ENCODE measurements at places on chromosomes 2 and 18.

DNA sequence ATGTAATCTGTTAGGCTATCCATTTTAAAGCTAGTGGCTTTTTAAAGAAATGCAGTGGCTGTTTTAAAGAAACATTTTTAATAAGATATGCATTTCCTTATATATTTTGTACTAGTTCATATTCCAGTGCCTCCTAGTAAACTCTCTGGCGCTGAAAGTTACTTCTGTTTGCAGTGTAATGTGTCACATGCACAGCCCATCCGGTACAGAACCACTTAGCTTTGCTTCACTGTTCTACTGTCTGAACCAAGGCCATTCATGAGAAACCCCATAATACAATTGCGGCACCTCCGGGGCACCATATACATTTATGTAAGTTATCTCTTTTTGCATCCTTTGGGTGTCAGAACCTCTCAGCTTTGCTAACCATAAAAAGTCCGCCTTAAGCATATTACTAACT is 114.6 kb upstream of the KCTD1 start:
- no peak for DNase-seq

DNA sequence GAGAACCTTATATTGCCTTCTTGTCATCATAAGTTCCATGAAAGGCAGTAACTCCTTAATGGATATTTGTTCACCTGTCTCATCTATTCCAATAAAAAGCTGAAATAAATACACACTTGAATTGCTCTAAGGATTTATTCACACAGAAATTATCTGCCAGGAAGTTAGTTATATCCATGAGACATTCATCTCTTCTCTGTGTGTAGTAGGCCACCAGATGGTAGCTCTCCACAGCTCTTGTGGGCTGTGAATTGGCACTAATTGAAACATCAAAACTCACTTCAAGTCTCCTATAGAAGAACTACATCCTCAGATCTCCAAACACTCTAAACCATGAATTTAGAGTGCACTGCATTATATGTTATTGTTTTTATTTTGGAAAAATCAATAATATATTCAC is 189.6 kb downstream of the DSC3 start:
- no peak for DNase-seq

- no peak for DNase-seq
These were observed 13.1 kb downstream of the STARD7 start for GRCh38 chr2:96195410-96196066.

DNA sequence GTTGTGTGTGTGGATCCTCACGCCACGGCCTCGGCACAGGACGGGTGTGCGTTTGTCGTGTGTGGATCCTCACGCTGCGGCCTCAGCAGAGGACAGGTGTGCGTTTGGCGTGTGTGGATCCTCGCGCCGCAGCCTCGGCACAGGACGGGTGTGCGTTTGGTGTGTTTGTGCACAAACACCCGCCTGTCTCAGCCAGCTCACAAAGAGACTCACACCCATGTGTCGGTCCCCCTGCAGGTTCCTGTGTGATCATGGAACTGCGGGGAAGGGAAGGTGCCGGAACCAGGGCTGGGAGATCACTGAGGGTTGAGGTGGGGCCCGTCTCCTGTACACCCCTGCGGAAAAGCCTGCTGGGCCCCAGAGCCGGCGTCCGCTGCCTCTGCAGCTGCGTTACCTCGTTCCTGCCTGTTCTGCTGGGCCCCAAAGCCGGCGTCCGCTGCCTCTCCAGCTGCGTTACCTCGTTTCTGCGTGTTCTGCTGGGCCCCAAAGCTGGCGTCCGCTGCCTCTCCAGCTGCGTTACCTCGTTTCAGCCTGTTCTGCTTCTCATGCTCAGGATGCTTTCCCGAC is 53.6 kb downstream of the CTDP1 start:
- no peak for DNase-seq

GRCh38 chr2:199727306-199727705 is 123.7 kb downstream of the FTCDNL1 start:
- DNase-seq: peak; percentile 72

DNA sequence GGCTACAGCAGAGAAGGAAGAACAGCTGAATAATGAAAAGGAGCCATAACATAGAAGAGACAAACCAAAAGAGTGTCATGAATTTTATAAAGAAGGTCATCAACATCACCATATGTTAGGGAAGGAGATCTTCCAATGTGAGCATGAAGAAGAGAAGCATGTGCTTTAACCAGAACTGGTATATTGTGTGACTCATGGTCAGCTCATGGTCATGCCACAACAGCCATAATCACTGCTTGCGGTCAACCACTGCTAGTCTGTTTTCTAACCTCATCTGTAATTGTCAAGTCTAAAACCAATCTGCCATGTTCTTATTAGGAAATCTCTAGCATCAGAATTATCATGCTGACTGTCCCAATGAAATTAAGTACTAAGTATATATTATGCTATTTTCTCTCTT is 204.1 kb upstream of the VRK2 start:
- peak; percentile 11 for DNase-seq

DNA sequence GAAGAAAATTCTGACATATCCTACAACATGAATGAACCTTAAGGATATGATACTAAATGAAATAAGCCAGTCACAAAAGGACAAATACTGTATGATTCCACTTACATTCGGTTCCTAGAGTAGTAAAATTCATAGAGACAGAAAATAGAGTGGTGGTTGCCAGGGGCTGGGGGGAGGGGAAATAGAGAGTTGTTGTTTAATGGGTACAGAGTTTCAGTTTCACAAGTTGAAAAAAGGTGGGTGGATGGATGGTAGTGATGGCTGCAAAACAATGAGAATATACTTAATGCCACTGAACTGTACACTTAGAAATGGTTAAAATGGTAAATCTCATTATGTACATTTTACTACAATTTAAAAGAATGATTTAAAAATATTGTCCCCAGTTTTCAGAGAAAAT is 53.3 kb upstream of the NFU1 start:
- no peak for DNase-seq

- peak; percentile 58 for DNase-seq
These were observed 168.2 kb downstream of the NEDD4L start for GRCh38 chr18:58212274-58212673.

GRCh38 chr2:232458661-232459418 is 2.9 kb downstream of the ALPI start:
- no peak for DNase-seq

DNA sequence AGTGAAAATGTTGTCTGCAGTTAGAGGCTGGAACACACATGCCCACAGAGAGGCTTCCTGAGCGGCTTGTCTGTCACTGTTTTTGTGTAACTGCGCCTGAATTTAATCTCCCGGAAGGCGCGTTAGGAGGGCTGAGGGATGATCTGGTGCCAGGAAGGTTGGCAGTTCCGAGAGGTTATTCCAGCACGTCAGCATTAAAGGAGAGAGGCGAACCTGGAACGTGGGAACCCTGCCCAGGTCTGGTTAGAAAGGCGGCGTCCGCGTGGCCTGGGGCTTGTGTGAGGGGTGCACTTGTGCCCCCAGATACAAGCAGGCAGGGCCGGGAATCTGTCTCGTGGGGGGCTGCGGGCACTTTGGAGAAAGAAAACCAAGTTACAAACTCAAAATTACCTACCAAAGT is 75.3 kb downstream of the NFATC1 start:
- DNase-seq: no peak

DNA sequence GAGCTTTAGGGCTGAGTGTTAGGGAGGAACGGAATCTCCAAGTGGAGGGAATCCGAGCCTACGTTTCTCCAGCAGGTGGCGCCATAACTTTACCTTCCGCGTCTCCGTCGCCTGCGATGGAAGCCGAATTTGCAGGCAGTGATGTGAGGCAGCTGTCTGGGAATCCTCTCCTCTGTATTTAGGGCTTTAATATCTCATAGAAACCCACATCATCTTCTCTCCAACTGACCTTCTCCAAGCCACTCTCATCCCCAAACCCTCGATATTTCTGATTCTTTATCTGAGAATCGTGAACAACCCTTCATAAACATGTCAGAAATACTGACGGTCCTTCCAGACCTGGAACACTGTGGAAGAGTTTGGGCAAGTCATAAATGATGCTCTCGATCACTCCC is 27.5 kb downstream of the SIX2 start:
- peak; percentile 67 for DNase-seq

DNA sequence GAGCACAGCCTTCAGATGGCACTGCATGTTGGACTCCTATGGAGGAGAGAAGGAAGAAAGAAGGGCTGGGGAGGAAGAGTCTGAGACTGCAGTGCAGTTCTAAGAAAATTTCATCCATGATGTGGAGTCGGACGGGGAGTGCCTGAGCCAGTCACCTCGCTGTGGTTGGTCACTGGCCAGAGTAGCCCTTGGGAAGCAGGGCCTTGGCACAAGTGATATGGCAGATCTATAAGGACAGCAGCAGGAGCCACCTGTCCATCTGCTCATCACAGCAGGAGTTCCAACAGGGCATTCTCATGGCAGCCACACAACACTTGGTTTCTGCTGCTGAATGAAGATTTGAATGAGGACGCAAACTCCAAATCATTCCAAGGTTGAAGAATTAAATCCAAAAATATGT is 314.8 kb downstream of the CYP26B1 start:
- DNase-seq: no peak

- DNase-seq: peak; percentile 29
These were observed 46.0 kb downstream of the SOCS6 start for GRCh38 chr18:70334728-70335329.

DNA sequence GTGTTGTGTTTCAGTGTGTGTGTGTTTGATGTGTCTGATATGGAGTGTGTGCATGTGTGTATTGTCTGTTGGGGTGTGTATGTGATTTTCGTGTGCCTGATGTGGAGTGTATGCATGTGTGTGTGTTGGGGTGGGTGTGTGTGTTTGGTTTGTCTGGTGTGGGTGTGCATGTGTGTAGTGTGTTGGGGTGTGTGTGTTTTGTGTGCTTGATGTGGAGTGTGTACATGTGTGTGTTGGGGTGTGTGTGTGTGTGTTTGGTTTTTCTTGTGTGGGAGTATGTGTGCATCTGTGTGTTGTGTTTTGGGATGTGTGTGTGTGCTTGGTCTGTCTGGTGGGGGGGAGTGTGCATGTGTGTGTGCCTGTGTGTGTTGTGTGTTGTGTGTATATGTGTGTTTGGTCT is 247.4 kb upstream of the ST6GAL2 start:
- DNase-seq: no peak

DNA sequence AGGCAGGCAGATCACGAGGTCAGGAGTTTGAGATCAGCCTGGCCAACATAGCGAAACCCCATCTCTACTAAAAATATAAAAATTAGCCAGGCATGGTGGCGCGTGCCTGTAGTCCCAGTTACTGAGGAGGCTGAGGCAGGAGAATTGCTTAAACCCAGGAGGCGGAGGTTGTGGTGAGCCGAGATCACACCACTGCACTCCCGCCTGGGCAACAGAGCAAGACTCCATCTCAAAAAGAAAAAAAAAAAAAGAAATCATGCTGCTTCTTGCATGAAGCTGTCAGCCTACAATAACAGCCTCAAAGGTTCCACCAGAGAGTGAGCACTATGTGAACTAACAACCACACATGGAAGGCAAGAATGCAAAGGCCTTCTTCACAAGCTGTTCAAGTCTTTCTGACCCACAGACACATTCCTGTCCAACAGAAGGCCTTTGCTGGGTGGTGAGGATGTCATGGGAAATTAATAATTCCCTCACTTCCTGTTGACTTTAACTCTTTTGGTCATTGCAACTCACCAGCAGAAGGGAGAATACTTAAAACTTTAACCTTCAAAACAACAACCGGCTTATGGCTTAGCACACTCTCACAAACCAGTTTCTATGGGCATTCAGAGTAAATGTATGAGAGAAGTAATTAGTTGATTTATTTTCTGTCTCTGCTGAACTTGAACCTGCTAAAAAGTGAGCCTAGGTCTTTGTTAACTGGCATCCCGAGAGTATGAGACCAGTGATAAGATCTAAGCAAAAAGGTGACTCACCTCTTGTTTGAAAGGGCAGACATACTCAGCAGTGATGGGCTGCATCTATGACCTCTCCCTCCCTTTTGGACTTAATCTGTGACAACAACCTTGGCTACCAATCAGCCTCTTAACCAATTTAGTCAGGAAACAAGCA is 11.8 kb downstream of the PLEKHM3 start:
- DNase-seq: no peak

- no peak for DNase-seq
These were observed 81.1 kb downstream of the MBOAT2 start for GRCh38 chr2:8922431-8922830.

DNA sequence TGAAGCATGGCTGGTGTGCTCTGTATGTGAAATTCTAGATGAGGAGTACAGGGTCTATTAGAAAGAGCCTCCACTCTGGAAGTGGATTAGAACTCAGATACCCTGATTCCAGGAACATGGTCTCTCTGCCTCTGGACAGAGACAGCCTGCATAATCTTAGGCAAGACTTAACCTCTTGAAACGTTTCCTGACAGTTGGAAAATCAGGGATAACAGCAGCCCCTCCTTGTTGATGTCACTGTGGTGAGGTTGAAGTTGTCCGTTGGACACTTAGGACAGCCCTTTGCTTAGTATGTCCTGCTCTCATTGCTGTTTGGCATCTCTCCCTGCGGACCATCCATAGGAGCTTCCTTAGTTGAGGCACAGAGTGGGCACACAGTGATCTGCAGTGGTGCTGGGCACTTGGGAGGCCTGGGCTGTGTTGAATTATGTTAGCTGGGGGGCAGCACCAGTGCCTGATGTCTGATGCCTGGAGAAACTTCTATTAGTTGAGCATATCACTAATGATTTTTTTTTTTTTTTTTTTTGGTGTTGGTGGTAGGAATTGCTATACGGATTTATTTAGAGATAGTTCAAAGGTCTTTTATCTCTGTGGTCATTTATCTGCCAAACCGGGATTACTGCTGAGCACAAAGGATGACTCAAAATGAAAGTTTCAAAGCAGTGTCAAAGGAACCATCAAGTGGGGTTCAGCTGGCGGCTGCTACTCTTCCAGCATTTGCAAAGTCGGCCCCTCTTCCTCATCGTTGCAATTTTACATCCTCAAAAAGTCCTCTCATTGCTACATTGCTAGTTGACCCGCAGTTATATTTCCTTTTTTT is 28.8 kb downstream of the SETBP1 start:
- peak; percentile 62 for DNase-seq

DNA sequence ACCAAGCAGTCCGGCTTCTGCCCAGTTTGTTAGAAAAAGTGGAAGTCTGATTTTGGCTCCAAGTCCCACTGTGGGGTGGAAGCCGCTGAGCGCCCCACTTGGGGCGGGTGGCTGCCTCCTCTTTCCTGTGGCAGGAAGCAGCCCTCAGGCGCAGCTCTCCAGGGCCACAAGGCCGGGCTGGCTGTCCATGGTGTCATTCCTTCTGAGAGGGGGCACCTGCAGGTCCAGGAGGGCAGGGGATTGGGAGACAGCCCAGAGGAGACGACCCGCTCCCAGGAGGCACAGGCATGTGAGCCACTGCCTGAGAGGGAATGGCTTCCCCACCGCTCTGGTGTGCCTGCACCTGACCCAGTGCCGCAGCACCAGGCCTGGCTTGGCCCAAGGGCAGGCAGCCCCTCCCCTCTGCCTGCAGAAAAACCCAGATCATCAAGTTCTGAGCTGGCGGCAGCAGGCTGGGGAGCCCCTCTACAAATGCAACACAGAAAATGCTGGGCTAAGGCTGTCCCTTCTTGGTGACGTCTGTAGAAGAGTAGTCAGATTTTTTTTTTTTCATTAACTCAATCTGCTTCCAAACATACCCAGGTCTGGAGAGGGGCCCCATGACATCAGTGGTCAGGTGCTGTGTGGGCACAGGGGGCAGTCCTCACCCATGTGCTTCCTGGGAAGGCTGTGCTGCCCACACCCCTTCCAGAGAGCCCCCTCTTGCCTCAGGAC is 38.4 kb downstream of the HS6ST1 start:
- DNase-seq: peak; percentile 63

Data from suppressor macrophage treated with lipopolysaccharide for 1 hour (primary cell).